T-helper 17 cell (primary cell): ENCODE measurements at places on chromosomes 11 and 22.

DNA sequence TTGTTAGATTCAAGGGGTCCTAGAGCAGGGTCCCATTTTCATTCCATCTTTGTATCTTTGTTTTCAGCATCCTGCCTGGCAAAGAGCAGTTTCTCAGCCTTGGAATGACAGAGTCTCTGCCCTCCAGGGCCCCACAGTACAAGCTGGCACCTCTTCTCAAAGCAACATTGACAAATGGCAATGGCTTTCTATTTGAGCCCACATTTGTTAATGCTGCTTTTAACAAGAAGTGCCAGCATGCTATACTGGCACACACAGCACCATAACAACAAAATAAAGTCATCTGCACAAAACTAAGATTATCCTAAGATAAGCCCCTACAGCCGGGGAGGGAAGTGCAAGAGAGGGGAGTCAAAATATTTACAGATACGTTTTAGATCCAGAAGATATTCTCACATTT is 309.7 kb upstream of the C11orf87 start:
- no peak for DNase-seq

- DNase-seq = no peak
These were observed 335.9 kb downstream of the BRD1 start for GRCh38 chr22:49491726-49492125.

DNA sequence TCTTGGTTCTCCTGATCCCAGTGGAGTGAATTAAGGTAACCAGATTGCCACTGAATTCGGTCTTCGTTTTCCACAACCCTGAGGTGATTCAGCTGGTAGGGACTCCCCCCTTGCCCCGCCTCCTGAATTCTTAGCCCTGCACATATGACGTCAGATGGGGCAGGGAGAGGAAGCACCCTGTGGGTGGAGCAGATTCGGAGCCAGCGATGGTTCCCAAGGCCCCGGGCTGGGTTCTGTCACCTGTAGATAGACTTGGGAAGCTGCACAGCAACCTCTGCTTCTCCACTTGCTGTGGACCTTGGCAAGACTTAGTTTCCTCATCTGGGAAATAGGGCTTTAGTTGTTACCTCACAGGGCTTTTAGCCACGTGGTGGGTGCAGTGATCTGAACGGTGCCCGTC is 67.8 kb downstream of the CTTN start:
- no peak for DNase-seq

GRCh38 chr11:87139475-87139874 is 101.7 kb downstream of the TMEM135 start:
- DNase-seq = no peak

- DNase-seq = no peak
These were observed 5.1 kb downstream of the SPCS2 start for GRCh38 chr11:74954199-74954598.

GRCh38 chr11:69063652-69064260 is 15.0 kb downstream of the TPCN2 start:
- no peak for DNase-seq

DNA sequence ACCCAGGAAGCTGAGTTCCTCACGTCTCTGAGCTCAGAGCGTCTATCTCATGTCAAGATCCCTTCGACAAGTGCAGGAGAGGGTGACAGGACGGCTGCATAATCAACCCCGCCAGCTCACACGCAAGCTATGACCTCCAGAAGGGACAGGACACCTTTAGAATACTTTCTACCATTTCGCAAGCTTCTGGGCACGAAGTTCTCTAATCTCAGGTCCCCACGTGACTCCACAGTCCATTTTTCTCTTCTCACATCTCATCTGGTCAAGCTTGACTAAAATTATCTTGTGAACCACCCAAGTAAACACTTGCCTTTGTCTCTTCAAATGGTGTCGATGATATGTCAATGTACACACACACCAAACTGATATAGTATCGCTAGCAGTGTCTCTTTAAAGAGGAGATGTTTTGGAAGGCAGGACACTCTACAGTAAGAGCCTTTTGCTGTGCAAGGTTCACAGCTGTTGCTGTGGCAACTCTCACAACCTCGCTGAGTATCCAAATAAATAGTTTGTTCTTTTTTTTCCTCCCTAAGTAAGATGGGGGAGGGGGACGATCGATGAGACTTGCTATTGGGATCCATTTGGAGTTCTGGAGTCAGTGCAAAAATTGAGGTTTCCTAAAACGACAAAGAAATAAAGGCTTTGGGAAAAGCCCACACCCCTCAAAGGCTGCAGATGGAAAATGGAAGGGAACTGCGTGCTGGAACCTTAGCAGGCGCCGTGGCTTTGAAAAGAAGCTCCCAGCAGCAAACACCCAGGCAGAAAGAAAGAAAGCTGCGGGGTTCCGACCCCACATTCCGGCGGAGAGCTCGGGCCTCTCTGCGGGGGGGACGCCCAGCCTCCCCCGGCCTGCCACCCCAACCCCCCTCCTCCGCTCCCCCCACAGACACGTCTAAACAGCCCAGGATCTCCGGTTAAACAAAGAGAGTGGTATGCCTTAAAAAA is 215.4 kb upstream of the UBASH3B start:
- DNase-seq = no peak

- DNase-seq = no peak
These were observed 43.6 kb downstream of the ARHGAP32 start for GRCh38 chr11:129148487-129148886.

- no peak for DNase-seq
These were observed 15.7 kb downstream of the ASPHD2 start for GRCh38 chr22:26444777-26445176.

DNA sequence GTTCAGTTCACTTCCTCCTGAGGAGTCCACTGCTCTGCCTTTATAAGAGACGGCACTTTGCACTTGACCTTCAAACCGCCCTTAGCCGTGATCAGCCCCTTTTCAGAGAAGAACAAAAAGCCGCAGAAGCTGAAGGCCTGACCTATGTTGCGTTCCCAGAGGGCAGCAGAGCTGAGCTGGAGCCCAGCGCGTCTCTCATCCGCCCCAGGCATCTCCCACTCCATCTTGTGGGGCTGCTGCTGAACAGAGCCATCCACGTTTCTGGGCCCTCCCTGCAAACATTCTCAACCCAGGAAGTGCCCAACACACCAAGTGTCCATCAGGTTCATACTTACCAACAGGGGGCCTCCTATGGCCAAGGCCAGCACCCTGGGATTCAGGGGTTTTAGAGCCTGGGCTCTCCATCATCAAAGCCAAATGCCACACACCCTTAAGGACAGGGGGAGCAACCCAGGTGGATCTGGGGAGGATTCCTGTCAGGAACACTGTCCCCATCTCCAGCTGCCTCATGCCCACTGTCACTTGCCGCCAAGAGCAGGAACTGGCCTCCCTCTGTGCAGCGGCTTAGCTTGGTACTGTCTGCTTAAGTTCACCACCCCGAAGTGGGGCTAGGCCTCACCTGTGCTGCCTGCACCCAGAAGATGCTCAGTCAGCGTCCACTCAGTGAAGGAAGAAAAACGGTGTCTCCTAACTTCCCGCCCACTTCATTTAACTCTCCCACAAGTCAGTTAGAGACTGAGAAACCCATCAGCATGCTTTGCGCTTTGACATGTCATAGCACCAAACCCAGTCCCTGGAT is 16.0 kb upstream of the EFCAB6 start:
- DNase-seq = no peak

GRCh38 chr11:130808541-130808940 is 107.7 kb downstream of the SNX19 start:
- no peak for DNase-seq

DNA sequence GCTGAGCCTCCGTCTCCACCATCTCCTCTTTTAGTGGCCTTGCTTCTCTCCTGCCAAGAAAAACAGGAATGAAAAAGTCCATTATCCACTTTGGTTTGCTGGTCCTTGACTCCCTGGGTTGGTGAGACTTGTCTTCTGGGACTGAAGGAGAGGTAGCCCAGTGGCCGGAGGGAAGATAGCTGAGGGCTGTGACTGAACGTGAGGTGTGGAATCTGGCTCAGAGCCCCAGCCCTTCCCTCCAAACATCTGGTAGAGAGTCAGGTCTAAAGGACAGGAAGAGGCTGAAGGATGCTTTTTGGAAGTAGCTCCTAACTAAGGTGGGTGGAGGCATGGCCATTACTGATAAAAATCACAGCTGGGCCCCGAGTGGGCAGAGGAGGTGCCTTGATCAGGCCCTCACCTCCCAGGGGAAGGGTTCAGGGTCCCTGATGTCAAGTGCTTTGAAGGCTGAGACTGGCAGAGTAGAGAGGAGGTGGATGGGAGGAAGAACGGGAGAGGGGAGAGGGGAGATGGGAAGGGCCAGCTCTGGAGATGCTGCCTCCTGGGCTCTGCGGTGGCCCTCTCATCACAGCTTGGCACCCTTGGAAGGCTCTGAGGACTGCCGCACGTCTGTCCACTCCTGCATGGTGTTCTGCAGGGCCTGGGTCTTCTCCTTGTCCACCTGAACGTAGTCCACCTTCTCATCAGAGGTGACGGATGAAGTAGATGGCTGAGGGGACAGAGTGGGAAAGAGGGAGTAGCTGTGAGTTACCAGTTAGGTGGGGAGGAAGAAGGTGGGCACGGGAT is 30.2 kb downstream of the USP35 start:
- no peak for DNase-seq

- DNase-seq = no peak
These were observed 130.6 kb downstream of the SPATA19 start for GRCh38 chr11:133714471-133715375.

- DNase-seq = no peak
These were observed 2.0 kb downstream of the FBLN1 start for GRCh38 chr22:45504373-45505341.

GRCh38 chr11:131095511-131096185 is 179.4 kb upstream of the SNX19 start:
- no peak for DNase-seq

- DNase-seq = no peak
These were observed 76.2 kb upstream of the VPREB1 start for GRCh38 chr22:22168190-22168940.

DNA sequence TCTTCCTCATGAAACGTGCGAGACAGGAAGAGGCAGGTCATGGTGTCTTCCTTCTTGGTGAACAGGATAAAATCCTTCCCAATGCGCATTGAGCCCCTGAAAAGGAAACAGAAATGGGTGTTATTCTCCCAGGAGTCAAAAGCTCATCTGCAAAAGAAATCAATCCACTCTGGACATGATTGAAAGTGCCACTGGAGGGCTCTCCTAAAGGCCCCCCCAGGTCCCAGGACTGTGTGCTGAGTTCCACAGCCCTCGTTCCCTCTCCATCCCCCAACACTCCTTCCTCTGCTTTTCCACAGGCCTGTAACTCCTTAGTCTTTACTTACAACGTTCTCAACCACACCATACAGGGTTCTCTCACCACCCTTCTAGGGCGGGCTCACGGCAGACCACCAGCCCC is 22.2 kb downstream of the MORC2 start:
- no peak for DNase-seq

DNA sequence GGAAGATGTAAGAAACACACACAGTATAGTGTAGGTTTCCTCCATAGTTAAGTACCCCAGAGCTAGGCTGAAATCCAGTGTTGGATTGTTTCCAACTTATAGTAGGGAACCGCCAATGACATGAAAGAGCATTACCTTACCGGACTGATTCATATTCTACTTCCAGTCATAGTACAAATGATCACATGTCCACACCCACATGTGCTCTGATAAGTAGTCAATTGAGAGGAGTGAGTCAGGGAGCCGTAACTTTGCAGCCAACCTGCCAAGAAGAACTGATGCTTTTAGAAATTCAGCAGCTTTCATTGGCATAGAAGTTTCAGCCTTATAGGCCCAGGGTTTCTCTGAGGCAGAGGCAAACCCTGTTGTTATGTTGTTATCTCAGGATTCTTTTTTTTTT is 240.6 kb downstream of the ETS1 start:
- DNase-seq = no peak

- no peak for DNase-seq
These were observed 791 bp downstream of the EI24 start for GRCh38 chr11:125569915-125570621.

GRCh38 chr11:64451856-64452255 is 92.9 kb downstream of the RPS6KA4 start:
- no peak for DNase-seq

GRCh38 chr11:47179655-47179991 is 2.9 kb upstream of the ARFGAP2 start:
- DNase-seq = no peak

GRCh38 chr11:65217441-65218423 is 36.0 kb downstream of the CAPN1 start:
- DNase-seq = no peak

DNA sequence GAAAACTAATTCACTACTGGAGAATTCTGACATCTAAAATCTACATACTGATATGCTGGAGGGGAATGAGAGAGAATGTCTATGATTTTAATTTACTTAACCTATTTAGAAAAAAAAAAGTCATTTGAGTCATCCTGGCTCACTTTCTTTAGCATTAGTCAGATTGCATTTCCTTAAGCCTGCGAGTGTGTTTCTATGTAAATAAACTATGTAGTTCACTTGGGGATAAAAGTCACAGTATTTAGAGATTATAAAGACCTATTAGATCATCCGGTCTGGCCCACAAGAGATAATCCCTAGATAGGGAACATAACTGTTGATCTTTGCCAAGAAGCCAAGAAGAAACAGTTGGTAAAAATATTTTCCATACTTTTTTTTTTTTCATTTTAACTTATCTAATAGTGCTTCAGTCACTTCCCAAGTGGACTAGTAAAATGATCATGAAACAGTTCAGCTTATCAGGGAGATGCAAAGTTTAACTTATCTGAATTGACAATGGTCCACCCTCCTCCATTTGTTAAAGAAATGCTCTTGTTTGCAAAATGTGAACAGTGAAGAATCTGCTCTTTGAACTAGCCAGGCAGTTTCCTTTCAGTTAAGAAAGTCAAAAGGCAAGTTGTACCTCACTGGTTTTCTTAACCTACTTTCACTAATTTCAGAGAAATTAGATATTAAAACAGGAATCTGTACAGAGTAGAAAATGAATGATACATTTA is 21.2 kb upstream of the BLID start:
- no peak for DNase-seq

DNA sequence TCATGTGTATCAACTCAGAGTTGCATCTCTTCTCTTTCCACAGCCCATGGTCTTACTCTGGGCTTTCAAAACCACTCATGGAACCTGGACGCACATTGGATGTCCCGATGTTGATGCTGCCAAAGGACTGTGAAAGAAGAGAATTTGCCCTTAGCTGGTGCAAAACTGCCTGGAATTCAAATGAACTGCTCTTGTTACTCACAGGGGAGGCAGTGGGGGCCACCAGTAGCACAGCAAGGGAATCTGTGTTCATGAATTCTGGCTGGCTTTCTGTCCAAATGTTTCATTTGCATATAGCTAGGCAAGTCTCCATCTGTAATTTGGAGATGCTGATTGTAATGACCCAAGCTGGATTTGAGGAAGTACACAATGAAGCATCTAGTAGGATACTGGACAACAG is 24.9 kb downstream of the LMO2 start:
- DNase-seq = no peak
